ENCODE measurements at places on chromosomes 6 and 20.

GRCh38 chr6:157110607-157111006 is 212.7 kb downstream of the TMEM242 start:
- DNase-seq, result no peak

DNA sequence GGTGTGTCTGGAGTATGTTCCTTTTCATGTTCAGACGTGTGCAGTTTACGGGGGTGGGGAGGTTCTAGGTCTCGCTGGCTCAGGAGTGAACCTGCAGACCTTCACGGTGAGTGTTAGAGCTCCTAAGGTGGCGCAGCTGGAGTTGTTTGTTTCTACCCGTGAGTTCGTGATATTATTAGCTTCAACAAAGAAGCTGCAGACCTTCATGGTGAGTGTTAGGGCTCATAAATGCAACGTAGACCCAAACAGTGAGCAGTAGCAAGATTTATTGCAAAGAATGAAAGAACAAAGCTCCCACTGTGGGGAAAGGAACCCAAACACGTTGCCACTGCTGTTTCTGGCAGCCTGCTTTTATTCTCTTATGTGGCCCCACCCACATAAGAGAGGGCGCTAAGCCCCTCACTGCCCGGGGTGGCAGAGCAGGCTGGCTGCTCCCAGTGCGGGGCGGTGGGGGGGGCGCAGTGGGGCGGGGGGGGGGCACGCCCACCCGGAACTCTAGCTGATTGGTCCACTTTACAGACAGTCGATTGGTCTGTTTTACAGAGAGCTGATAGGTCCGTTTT is 41.3 kb upstream of the GMPR start:
- DNase-seq, result no peak

GRCh38 chr6:132003516-132004178 is 52.5 kb upstream of the CCN2 start:
- no peak for DNase-seq

- no peak for DNase-seq
Observed at GRCh38 chr6:73873081-73873480, 177.1 kb downstream of the CD109 start.

GRCh38 chr6:125370343-125370742 is 68.6 kb upstream of the HDDC2 start:
- no peak for DNase-seq

DNA sequence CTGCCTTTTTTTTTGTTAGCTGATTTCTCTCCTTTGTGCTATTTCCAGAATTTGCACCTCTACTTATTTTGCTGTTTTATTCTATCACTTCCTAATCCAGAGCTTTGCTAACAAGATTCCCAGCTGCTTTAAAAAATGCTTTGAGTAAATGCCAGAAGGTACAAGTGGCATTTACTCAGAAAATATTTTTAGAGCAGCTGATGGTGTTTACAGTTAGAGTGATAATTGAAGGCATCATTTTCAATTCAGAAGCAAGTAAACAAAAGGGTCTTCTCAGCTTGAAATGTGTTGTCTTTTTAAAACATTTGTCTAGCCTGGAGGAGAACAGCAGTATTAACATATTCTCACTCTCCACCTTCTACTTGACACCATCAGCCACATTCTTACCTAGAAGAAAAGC is 99.9 kb downstream of the OTOR start:
- no peak for DNase-seq

GRCh38 chr6:16993396-16993795 is 108.5 kb upstream of the STMND1 start:
- no peak for DNase-seq

DNA sequence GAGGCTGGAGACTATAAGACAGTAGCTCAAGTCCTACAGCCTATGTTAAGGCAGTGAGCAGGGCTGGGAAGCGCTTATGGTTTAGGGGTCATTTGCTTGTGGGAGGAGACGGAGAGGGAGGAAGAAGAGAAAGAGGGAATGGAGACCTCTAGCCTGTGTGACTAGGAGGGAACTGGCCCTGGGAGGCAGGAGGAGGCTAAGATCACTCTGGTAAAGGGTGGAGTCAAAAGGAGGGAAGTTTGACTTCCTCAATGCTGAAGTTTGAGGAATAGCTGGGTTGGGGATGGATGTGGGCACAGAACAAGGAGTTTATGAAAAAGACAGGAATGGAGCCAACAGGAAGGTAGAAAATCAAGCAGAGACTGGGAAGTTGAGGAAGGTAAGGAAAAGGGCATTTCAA is 6.4 kb upstream of the BACH2 start:
- DNase-seq, result no peak

- peak; percentile 48 for DNase-seq
Observed at GRCh38 chr20:38674092-38674764, 50.1 kb upstream of the SLC32A1 start.

GRCh38 chr6:167079853-167080297 is 43.0 kb upstream of the CCR6 start:
- no peak for DNase-seq

- no peak for DNase-seq
Observed at GRCh38 chr20:44861531-44862006, 23.9 kb upstream of the YWHAB start.

DNA sequence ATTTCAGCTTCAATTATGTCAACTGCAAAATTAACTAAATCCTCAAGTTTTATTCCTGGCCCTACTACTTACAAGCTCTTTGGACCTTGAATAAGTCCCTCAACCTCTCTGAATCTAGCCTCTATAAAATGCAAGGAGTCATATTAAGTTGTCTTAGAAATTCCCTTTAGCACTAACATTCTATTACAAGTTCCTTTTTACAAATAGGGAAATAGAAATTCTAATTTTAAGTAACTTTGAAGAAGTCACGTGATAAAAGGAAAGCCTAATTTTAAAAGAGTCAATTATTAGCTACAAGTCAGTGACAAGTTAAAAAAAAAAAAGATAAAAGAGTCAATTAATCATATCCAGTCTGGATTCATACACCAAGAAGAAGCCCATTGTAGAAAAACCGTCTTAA is 24.6 kb upstream of the GTF3C6 start:
- DNase-seq, result no peak

- no peak for DNase-seq
Observed at GRCh38 chr20:57473246-57474048, 51.5 kb downstream of the CTCFL start.

GRCh38 chr6:111357705-111358104 is 125.3 kb downstream of the REV3L start:
- DNase-seq, result no peak

DNA sequence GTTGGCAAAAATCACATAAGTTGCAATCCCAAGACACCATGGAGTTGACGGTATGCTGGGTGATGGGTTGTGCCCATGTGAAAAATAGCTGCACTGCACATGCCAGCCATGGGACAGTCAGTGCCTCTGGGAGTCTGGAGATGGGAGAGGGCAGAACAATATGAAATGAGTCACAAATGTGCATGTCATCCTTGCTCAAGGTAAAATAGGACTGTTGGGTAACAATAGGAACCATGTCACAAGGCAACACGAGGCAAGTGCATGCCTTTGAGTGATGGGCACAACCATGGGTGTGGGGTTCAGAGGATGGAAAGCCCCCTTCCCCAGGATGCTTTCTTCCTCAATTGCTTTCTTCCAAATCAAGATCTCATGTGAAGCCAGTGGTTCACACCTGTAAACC is 70.5 kb upstream of the PIM1 start:
- DNase-seq, result no peak

DNA sequence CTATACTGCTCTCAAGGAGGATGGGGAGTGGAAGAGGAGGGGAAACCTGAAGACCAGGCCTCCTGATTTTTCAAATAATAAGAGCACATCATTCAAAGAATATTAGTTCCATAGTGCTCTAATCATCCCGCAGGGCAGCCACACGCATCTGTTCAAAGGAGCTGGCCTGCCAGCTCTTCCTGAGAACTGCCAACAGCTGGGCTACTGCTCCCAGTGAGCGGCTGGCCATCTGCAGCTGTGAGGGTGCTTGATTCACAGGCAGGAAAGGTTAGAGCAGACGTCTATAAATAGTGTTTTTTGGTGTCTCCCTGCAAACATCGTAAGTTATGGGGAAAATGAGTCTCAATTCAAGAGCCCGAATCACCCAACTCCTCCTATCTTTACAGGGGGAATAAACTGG is 17.3 kb downstream of the NSFL1C start:
- DNase-seq, result no peak

DNA sequence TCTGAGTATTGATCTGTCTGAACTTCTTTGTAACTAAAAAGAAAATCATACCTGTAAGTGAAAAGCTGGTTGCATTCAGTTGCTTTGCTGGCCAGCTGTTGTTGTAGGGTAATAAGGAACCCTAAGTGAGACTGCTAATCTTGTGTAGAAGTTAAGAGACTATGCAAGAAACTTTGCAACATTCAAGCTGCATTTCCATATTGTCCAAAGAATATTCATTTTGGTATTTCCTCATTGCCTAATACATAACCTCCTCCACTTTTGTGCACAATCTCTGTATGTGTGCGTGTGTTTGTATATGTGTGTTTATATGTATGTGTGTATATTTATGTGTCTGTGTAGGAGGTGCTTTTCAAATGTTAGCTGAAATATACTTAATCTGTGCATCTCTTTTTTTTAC is 414.9 kb downstream of the CDKAL1 start:
- DNase-seq, result no peak

DNA sequence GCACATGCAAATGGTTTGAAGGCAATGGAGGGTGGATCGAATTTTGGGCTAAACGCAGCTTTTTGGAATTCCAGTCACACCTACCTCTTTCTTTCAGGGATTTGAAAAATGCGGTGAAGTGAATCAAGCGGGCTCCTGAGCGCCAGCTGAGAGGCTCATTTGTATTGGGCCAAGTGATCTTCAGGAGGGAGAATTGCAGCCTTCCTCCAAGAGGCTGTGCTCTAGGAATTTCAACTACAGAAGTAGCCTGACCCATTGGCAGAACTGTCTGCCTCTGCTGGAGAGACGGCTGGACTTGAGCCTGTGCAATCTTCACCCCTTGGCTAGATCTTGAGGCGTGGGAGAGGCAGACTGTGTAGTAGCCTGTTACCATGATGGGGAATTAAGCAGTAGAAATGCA is 5.7 kb upstream of the TIAM2 start:
- no peak for DNase-seq

GRCh38 chr20:45246109-45246508 is 8.3 kb downstream of the SLPI start:
- no peak for DNase-seq

GRCh38 chr6:57198926-57199636 is 23.0 kb downstream of the RAB23 start:
- DNase-seq, result no peak

DNA sequence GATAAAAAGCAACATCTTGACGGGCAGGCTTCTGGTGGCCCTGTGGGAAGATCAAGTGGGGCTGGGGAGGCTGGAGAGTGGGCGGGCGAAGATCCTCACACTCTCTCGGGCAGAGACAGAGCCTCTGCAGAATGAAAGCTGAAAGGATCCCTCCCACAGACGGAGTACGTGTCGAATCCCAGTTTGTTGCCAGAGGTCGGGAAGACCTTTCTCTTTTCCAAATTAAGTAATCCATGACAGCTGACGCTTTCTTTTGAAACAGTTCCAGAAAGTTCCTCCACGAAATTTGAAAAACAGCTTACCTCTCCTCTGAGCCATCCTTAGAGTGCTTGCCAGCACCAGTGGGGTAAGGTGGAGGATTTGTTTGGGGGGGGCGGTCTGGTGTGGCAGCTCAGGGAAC is 155.6 kb upstream of the SMLR1 start:
- DNase-seq, result no peak

Measured in NCI-H2081 (cell line).